ENCODE measurements at places on chromosomes 13 and 19.

GRCh38 chr13:40383132-40383531, 283.3 kb downstream of the FOXO1 start:
- no peak for DNase-seq

DNA sequence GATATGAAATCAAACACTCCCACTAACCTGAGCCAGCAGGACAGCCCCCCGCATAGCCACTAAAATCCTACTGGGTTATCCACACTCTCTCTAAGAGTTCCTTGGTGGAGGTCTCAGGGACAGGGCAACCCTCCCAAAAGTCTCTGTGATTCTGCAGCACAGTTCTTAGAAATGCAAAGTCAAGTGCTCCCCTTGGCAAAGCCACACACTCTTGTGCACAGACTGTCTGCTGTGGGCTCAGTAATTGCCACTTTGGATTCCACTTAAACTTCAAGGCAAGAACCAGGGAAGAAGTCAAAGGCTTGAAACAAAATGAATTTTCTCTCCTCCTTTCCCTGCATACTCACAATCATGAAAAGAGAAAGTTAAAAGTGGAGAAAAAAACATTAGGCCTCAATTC, 61.5 kb downstream of the DOCK9 start:
- DNase-seq = no peak

DNA sequence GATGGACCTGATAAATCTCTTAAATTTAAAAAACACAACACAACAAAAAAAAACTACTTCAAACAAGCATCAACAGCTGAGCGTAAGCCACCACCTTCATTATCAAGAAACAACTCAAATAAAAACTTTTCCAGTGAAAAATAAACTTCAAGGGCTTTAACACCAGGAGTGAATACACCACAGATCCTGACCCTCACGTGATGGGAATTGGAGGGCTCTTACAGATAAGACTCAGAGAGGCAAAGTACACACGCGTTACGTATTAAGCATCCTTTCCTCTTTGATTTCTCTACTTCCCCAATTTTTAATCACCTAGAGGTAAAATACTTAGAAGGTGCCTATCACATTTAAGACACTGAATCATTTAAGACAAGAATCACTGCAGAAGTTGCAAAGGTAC, 573 bp upstream of the STARD13 start:
- no peak for DNase-seq

- DNase-seq = no peak
These were observed 73.4 kb upstream of the FLT1 start for GRCh38 chr13:28568286-28568685.

- no peak for DNase-seq
These were observed 35.5 kb upstream of the MLNR start for GRCh38 chr13:49184621-49185020.

DNA sequence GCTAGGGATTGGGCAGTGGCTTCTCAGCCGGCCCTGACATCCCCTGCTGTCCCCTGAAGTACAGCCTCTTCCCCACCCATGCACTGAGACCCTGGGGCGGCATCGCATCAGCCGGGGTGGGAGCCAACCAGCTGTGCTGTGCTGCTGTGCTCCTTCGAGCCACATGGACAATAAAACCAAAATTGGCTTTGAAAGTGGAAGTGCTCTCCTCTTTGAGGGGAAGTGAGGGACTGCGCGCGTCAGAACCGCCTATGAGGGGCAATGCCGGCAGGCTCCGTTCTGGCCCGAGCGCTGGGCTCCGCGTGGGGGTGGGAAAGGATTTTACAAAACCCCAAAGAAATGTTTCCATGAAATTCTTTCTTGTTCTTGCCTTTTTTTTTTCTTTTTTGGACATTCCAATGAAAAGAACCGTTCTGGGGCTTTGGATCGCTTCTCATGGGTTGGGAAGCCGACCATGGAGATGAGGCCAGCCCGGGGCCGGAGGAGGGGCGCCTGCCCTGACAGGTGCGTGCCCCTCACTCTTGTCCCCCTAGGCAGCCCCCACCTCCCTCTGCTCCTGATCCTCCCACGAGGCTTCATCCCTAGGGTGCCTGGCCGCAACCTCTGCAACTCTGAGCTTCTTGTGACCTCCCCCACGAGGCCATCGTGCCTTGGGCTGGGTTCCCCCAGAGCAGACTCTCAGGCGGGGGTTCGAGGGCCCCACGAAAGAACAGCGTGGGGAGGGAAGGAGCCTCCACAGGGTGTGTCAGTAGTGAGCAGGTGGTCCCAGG, 22.6 kb downstream of the KLHL26 start:
- no peak for DNase-seq
